ENCODE measurements at places on chromosomes 2 and 18.

GRCh38 chr2:228802181-228803071 lies 468.7 kb downstream of the PID1 start:
- DNase-seq: no peak

GRCh38 chr2:191114403-191114886 lies 36.3 kb downstream of the STAT4 start:
- no peak for DNase-seq

- DNase-seq: peak; percentile 74
These were observed 34.1 kb upstream of the MAT2A start for GRCh38 chr2:85504778-85505261.

DNA sequence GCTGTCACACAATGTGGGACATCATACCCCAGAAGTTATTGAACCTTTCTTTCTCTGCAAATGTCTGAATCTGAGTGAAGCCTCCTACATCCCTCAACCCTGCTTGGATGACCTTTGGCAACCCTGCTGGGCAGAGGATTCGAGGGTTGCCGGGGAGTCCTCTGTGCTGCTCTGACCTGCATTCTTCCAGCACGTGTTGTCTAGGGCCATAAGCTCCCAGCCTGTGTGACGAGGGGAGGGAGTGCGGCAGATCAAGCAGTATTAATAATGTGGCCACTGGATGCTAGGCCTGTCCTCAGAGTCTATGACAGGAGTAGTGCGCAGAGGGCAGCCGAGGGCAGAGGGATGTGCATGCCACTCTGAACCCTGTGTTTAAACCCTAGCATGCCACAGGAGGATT lies 58.8 kb downstream of the RPL37A start:
- no peak for DNase-seq

- no peak for DNase-seq
These were observed 17.3 kb upstream of the FZD5 start for GRCh38 chr2:207787017-207787416.

DNA sequence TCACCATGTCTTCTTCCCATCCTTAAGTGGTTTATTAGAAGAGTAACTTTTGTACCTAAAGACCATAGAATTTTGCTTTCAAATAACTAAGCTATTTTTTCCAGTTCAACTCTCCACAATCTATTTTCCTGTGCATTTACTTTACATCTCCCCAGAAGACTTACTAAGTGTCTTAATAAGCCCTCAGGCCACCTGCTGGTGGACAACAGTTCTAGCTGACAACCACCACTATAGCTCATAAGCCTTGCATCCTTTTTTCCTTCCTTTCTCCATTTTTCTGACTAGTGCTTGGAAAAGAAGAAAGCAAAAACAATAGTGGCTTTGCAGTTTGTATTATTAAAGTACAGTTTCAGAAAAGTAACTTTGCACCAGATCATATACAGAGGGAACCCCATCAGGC lies 149.5 kb upstream of the TMEM200C start:
- DNase-seq: no peak

DNA sequence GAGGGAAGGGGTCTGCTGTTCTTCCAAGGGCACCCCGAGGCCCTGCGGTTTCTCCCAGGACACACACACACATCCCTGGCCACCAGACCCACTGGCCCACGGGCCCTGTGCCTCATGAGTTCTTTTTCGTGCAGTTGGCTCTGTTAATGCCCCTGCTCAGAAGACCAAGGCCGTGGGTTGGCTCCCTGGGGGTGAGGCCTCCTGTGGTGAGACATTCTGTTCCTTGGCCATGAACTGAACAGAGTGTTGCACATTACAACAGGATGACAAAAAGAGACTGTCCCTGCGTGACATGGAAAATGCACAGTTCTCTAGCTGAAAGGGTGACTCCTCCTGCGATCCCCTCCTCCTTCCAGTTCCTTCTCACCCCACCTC lies 30.7 kb downstream of the SH2D6 start:
- no peak for DNase-seq

DNA sequence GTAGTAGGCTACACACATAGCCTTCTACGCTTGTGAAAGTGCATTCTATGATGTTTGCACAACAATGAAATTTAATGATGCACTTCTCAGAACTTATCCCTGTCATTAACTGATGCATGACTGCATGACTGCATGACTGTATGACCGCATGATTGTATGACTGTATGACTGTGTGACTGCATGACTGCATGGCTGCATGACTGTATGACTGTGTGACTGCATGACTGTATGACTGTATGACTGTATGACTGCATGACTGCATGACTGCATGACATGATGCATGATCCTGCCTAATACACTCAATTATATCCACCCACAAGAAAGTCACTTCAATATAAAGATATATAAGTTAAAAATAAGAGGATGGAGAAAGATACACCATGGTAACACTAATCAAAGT lies 365.4 kb upstream of the FSIP2 start:
- no peak for DNase-seq

- no peak for DNase-seq
These were observed 305.7 kb downstream of the DYSF start for GRCh38 chr2:71759060-71759459.

GRCh38 chr2:155830351-155830750 lies 502.2 kb downstream of the NR4A2 start:
- DNase-seq: no peak

DNA sequence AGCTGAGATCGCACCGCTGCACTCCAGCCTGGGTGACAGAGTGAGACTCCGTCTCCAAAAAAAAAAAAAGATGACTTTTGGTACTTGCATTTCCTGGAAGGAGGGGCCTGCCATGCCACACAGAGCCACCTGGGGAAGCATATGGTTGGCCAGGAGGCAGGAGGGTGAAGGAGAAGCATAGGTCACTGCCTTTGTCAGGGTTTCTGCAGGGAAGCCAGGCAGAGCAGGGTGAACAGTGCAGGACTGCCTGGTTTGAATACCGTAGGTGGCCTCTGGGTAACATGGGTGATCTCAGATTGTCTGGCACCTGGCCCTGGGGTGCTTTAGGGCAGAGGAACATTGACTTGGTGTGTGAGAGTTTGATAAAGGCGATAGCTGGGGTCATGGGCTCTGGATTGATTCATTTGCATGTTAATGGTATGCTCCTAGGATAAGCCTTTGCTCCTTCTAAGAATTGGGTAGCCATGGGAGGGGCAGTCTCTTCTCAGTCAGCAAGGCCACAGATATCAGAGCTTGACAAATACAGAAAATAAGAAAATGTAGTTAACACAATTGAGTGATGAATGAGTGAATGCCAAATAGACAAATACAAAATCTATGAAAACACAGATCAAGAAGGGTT lies 124.0 kb upstream of the SEC11C start:
- no peak for DNase-seq
